ENCODE measurements at places on chromosomes 7 and 10. TPM values are rescaled to one million over a fixed set of nuclear protein-coding genes. Genes with fewer than 3 reads are reported as not detected.

- no peak for DNase-seq
These were observed 18.5 kb upstream of the SEMA3C start for GRCh38 chr7:80937336-80937735.

Gene SYCE1
- polyA plus RNA-seq: not detected

DNA sequence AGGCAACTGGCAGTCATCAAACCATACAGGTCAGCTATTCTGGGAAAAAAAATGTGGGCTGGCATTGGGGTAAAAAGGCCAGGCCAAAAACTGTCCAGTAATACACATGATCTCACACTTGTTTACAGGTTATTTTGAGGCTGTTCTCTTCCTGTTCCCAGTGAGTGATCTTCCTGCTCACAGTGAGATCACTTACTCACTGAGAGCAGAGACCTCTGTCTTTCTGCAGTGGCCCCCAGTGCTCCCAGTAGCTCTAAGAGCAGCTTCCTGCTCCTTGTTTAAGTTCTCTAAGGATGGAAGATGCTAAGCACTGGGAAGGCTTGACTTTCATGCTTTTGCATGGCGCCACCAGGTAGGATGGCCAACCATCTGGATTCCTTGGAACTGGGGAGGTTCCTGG, 93.5 kb upstream of the KIAA1217 start:
- DNase-seq: no peak

DNA sequence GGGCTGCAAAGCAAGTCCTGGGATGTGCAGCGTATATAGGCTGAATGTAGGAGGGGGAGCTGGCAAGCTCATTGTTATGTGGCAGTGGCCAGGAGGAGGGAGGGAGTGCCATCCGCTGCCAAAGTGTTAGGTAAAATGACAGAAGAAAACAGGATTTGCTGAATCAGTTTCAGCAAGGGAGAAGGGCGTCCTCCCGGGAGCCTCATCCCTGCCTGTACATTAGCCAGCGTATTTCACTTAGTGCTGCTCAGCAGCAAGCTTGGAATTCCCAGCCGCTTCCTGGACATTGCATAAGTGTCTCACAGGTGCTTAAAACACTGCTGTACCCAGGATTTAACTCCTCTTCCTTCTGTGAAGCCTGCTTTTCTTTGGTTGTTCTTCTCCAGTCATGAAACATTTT, 2.5 kb downstream of the NIPSNAP2 start:
- DNase-seq: no peak

- no peak for DNase-seq
These were observed 107.9 kb upstream of the PPIF start for GRCh38 chr10:79239275-79239779.

DNA sequence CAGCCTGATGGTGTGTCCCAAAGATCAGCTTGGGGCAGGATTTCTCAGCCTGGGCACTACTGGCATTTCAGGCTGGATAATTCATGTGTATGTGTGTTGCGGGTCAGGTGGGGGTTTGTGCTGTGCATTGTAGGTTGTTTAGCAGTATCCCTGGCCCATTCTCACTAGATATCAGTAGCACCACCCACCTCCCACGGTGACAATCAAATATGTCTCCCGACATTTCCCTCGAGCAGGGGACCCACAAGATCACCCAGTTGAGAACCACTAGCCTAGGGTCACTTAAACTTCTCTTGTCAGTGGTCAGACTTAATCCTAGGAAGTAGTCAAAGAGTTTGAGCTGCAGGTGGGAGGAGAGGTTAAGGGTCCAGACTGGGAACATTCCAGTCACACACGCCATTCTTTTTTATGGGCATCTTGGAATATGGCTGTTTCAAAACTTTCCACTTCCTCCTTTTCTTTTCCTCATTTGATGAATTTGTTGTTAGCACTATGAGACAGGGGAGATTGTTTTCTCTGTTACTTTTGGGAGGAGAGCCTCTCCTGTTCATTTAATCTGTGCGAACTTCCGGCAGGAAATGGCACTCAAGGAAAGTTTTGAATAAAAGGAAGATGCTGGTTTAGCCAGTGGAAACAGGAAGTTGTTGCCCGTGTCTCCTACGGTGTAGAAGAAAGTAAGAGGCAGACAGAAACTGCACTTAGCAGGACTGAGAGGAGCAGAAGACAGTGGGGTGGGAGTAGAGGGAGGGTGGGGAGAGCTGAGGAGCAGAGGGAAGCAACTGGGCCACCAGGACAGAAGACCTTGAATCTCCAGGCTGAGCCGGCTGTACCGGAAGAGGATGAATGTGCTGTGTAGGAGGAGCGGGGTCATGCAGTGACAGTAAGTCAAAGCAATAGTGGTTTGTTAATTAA, 17.6 kb upstream of the EXOC6 start:
- no peak for DNase-seq

- no peak for DNase-seq
These were observed 31.4 kb downstream of the FEZF1 start for GRCh38 chr7:122273117-122273516.

- no peak for DNase-seq
These were observed 65.8 kb downstream of the SLC13A1 start for GRCh38 chr7:123133924-123134323.

Gene OR13A1
- not detected for polyA plus RNA-seq

Gene ERVW-1
- polyA plus RNA-seq: not detected

DNA sequence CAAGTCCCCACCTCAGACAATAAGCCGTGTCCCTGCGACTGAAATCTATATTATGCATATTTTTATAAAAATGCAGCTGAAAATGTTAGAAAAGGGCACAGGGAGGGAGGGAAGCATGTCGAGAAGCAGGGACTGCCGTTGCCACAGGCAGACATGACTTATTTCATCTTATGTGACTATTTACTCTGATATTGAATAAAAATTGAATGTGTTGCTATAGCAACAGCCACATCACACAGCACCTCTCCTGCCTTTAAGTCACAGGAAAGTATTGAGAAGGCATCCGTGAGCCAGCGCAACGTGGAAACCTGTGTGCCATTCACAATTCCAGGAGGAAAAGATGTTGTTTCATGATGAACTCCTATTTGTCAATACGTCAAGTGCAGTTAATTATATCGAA, 549.5 kb downstream of the DNAJB6 start:
- no peak for DNase-seq

GRCh38 chr7:974172-974571, 1.2 kb downstream of the COX19 start:
- DNase-seq: no peak

DNA sequence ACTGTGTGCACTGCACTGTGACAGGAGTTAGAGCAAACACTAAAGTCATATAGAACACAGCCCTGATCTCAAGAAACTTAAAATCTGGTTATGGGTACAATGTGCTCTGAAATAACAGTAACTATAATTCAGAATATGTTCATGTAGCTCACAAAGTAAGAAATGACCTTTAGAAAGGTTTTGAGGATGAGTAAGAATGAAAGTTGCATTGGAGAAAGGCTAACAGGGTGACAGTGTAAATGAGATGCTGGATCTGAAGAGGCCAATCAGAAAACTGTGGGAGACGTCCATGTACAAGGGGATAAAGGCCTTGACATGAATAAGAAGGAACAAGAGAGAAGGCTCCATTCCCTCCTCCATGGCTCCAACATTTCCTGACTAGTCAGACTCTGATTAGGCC, 124.7 kb downstream of the GRM3 start:
- DNase-seq: no peak

DNA sequence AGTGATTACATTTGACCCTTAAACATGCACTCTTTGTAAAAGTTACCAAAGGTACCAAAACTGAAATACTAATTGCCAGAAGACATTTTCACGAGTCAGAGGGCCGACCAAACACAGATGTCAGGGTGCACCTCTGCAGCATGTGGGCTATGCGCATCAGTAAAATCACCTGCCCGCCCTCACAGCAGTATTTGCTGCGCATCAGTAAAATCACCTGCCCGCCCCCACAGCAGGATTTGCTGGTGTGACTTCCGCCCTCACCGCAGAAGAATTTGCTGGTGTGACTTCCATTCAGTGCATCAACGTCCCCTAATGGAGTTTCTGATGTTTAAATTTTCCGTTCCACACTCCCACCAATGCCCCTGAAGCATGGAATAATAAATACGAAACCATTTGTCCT, 202.9 kb downstream of the PTPRN2 start:
- DNase-seq: no peak

DNA sequence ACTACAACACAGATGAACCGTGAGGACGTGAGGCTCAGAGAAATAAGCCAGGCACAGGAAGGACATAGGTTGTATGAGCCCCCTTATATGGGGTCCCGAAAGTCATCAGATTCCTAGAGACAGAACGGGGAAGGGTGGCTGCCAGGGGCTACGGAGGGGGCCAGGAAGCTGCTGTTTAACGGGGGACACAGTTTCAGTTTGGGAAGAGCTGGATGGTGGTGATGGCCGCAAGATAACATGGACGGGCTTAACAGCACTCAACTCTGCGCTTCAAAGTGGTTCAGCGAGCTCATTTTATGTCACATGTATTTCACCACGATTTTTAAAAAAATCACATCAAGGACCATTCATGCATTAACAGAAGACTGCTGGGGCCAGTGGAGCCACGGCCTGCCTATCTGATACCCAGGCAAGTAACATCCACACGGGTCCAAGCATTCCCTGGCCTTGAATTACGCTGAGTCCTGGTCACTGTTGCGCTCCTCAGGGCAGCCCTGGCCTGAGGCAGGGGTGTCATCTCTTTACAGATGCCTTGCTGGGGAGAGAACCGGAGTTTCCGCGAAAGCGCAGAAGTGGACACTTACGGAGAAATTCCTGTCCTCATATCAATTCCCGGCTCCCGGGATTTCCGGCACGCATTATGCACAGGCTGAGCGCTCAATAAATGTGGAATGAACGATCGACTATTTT, 1.5 kb downstream of the CARD11 start:
- no peak for DNase-seq

Gene HOXA5
- polyA plus RNA-seq: 48.3 TPM
